ENCODE measurements at places on chromosomes 16 and 17.

DNA sequence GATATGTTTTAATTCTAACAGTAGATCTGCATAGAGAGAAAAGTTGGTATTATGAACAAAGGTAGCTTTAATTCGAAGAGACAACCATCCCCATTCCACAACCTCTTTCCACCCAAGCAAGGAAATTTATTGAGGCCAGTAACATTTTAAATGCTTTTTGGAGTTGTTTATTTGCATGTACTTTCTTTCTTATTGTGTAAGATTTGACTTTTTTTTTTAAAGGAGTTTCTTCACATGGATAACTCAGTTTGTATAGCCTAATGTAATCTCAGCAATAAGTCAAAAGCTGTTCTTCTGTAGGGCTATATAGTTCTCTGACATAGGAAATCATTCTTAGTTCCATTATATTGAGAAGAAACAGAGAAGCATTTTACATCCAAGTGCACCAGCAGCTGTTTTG is 163.3 kb downstream of the PRKCA start:
- DNase-seq = no peak

DNA sequence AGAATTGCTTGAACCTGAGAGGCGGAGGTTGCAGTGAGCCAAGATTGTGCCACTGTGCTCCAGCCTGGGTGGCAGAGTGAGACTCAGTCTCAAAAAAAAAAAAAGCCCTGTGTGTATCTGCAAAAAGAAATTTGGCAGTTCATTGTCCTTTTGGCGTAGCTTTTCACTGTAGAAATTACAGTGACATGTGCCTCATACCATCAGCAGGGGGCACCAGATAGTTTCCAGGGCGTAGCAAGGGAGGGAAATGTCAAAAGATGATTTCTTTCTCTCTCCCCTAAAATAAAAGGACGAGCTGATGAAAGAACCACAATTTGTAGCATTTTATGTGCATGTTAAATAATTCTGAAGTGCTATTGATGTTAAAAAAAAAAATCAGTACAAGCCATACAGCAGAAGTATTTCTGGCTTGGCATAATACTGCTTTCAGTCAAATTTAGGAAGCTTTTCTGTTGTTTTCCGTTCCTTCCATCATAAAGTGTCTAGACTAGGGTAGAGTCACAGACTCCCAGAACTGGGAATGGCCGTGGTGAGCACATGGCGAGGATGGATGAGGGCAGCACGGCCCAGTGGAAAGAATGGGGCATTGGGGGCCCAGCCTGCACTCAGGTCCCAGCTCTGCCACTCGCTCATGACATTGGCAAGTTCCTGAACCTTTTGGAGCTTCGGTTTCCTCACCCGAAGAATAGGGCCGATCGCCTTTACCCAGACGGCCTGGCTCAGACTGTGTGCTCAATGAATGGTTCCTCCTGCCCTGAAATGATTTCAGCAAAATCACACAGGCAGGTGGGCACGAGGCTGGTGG is 59.8 kb upstream of the RPH3AL start:
- DNase-seq = no peak

DNA sequence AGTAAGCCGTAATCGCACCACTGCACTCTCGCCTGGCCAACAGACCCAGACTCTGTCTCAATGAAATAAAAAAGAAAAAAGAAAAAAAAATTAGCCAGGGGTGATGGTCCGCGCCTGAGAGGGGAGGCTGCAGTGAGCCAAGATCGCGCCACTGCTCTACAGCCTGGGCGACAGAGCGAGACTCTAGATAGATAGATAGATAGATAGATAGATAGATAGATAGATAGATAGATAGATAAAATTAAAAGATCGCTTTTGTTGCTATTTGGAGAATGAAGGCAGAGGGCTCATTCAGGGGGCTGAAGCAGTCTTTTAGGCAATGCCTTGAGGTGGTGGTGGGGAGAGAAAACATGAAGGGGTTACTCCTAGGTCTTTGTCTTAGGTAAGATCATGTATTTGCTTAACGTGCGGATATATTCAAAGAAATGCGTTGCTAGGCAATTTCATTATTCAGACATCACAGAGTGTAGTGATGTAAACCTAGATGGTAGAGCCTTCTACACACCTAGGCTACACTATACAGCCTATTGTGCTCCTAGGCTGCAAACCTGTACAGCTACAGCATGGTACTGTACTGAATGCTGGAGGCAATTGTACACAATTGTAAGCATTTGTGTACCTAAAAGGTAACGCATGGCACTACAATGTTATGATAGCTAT is 4.3 kb upstream of the HES7 start:
- no peak for DNase-seq

DNA sequence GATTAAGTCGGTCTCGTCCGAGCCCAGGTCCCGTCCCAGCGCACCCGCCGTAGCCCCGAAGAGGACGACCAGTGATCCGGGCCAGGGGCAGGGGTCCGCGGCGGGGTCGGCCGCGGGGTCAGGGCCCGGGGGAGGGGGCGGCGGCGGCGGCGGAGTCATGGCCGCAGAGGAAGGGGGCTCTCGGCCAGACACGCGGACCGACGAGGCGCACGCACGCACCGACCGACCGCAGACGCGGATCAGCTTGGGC is at the start of gene ESRP2:
Gene ESRP2 (minus strand): TSS at position 241 of the 250 bp plus-strand sequence. CDS start 82 bp downstream, at position 159.
- no peak for DNase-seq

DNA sequence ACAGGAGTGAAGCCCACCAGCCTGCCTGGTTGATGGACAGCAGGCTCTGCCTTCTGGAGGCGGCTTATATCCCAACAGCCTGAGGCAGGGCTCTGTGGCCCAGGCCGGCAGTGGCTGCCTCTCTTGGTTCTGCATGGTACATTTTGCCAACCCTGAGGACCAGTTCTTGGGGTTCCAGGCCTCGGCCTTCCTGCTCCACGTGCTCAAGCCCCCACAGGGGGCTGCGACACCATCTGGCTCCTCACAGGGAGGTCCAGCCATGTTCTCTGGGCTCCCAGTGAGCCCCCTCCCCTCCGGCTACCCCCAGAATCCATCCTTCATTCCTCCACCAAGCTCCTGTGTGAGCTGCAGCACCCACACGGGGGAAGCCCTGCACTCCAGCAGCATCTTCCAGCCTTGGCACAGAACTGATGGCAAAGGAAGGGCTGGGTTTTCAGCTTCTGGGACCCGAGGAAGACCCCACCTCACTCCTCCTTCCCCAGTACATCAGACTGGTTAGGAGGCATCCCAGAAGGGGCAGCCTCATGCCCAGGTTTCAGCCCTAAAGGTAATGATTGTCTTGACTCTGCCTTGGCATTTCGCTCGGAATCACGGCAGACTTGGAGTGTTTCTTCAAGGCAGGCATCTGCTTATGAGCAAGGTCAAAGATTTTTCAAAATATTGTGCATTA is 231.2 kb downstream of the CPPED1 start:
- no peak for DNase-seq

GRCh38 chr16:54426553-54426849 is 139.9 kb upstream of the IRX3 start:
- no peak for DNase-seq

DNA sequence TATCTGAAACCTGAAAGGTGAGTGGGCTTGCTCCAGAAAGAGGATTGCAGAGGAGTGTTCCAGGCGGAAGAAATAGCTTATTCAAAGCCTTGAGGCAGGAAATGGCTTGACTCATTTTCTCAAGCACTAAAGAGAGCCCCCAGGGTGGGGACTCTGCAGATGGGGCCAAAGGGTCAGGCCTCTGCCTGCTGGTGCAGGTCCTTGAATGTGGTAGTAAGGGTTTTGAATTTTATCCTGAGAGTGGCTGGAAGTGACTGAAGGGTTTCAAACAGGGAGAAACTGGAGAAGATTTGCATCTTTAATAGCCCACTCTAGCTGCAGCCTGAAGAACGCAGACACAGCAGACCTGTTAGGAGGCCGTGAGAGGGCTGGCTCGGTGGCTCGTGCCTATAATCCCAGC is 144.4 kb downstream of the CCT6B start:
- DNase-seq = no peak

- DNase-seq = no peak
Measured at GRCh38 chr17:13476720-13477119, 125.0 kb downstream of the HS3ST3A1 start.

GRCh38 chr16:65388592-65388991 is 266.7 kb upstream of the CDH11 start:
- no peak for DNase-seq

DNA sequence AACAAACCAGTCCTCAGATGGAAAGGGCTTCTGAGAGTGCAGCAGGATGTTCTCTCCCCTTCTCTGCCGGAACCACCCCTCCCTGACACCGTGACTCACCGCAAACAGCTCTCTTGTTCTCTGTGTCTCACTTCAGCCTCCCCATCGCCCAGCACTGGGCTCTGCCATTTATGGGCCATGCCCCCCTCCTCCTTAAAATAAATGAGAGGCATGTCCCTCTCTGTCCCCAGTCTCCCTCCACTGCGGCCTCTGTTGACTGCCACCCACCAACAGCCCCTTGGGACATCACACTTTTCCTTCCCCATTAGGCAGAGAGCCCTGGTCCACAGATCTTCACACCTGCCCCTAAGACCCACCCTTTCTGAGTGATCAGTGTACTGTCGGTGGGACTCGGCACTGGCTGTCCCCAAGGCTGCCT is 6.3 kb downstream of the CCDC102A start:
- DNase-seq = no peak

DNA sequence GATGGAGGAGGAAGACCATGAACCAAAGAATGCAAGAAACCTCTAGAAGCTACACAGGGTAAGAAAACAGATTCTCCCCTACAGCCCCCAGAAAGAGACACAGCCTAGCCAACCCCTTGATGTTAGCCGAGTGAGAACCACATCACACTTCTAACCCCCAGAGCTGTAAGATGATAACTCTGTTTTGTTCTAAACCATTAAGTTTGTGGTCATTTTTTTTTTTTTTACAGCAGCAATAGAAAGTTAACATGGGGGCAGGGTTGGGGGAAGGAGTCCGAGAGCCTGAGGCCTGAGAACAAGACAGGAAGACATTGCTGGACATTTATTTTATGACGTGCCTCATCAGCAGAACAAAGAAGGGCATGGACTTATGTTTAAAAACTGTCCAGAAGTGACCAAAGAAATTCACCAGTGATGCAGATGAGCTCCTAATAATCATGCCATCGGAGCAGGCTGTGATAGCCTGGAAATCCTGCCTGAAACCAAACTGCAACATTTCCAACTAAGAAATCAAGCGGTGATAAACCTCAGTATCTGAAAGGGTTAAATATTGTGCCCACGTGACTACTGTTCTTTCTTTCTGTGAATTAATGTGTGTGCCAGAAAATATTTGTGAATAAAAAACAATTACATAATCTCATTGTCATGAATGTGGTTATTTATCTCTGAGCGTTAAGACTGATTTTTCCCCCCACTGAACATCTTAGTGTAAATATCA is 1.1 kb downstream of the ABCA9 start:
- no peak for DNase-seq

GRCh38 chr17:62657145-62657665 is 29.7 kb downstream of the MRC2 start:
- no peak for DNase-seq

DNA sequence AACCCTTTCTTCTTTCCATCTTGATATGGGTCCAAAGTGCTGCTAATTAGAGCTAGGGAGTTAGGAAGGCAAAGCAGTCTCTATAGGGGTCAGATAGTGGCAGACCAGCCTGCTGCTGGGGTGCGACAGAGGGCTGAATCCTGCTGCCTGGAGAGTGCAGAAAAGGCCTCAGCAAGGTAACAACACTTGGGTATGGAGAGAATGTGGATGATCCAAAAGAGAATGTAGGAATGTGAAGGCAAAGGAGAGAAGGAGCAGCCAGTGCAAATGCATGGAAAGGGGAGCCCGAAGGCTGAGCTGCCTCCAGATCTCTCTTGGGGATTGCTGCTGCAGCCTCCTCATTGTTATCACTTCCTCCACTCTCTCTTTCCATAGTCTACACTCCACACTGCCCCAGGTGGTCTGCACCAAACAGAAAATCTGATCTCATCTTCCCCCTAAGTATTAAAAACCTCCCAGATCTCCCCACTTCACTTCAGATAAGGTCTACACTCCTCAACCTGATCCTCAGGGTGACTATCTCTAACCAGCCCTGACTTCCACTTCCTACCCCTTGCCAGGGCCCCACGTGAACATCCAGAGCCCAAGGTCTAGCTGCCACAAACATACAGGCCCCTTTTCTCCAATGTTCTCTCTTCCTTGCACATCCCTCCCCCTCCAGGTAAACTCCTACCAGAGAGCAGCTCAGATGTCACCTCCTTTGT is 28.8 kb downstream of the TOM1L2 start:
- no peak for DNase-seq

DNA sequence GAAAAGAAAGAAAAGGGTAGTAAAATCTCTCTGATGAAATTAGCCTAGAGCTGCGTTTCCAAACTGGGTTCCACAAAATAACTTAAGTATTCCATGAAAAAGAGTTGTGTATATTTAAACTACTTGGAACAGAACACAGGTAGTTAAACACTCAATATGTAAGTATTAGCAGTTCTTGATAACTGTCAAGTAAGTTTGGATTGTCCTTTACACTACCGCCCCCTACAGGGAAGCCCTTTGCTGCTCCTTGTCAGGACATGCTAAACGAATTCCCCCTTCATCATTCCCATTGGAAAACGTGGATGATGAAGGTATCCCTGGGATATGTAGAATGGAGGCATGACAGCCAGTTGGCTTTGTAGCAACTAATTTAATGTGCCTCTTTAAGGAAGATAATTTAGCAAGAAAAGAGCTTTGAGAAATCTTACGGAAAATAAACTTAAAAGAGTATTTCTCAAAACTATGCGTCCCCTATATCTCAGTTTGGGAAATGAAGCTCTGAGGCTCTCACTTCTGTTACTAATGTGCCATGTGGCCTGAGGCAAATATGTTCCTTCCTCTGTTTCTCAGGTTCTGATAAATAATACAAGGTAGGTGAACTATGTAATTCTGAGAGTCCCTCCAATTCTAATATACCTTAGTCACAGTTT is 18.8 kb downstream of the NCBP3 start:
- no peak for DNase-seq

DNA sequence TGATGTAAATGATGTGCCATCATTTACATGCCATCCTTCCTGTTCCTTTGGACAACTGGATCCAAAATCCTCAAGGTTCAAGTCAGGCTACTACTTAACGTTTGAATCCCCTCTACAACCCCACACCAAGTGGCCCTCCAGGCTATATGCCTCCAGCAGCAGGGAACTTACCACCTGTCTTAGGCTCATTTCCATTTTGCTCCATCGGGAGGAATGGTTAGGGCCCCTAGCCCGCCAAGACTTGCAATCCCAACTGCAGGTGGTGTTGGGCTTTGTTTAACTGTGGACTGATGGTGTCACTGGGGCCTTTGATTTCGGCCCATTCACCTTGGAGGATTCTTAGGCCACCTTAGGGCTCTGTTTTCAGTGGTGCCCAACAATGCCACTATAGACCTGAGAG is 9.7 kb downstream of the HNF1B start:
- DNase-seq = no peak

Measured in urinary bladder (tissue), 4 donors.